ENCODE measurements at places on chromosomes 6 and 20.
A peak's percentile ranks its signal among the peaks of the same experiment; 100 is the strongest.

DNA sequence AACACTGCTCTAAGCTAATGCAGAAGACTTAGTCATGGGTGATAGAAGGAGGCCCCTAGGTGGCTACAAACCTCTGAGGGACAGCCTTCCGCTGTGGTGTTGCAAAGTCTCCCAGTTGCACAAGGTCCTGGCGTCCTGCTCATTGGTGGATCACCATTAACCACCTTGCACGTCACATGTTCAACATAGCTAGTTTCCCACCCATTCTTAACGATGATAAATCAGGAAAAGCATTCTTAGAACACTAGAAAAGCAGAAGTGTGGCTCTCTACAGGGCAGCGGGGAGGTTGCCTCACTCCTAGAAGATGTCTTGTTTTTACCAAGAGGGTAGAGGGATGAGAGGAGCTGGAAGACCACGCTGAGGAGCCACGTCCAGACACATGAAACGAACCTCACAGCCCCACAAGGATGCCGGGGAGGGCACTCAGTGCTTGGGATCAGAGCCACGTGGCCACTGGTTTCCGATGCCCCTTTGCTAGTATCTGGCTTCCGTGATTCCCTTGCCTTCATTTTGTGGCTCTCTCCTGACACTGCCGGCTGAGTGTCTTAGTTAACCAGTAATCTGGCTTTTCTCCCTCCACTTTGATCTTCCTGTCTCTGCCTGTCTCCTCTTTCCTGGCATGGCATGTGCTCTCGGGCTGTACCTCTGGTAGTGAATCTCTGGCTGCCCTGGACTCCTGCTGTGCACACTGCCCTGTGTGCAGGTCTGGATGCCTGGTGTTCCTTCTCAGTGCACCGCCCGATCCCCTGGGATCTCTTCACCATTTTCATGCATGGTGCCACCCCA lies 91.4 kb upstream of the NEDD9 start:
- peaks cover 55% of the 10 kb centered on the region for H3K4me1 ChIP-seq
- peak overlapping the region; percentile 74 for H3K27ac ChIP-seq
- peaks cover 12% of the 10 kb centered on the region for H3K36me3 ChIP-seq
- DNase-seq: no peak
- no peaks in the 10 kb centered on the region for H3K27me3 ChIP-seq
- no peak overlapping the region for H3K4me3 ChIP-seq

DNA sequence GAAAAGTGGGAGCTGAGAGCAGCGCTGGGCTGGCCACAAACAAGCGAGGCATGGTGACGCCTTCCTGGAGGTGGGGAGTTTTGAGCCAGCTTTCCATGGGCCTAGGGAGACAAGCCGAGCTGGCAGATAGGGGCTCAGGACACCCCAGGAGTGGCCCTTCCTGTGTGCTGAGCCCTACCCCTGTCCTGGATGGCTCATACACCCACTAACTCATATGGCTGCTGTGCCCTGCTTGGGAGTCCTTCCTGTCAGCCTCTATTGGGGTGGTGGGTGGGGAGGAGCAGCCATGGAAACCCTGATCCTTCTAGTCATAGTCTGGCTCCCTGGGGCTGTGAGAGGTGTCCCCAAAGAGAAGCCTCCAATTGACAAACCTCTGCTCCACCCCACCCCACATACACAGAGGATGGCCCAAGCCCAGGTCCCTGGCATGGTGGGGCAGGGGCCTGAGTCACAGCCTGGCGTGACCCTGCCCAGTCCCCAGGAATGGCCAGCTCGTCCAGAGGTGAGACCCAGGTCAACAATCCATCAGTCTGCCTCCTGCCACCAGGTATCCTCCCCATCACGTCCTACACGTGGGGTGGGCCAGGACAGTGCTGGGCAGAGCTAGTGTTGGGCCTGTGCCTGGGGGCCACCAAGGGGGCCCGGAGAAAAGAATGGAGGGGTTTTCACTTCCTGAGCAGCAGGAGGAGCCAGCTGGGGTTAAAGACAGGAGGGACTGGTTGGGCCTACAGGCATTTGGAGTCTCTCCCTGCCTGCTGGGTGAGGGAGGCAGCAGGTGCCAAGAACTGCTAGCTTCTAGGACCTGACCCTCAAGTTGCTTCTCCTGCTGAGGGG lies 52.2 kb downstream of the MRPL14 start:
- H3K27ac ChIP-seq: no peak overlapping the region
- peaks cover 52% of the 10 kb centered on the region for H3K27me3 ChIP-seq
- H3K36me3 ChIP-seq: peaks cover 12% of the 10 kb centered on the region
- peaks cover 19% of the 10 kb centered on the region for H3K4me1 ChIP-seq
- DNase-seq: no peak

- H3K27me3 ChIP-seq: peaks cover 11% of the 10 kb centered on the region
- no peak overlapping the region for H3K4me3 ChIP-seq
- H3K27ac ChIP-seq: no peak overlapping the region
- H3K4me1 ChIP-seq: no peaks in the 10 kb centered on the region
- no peaks in the 10 kb centered on the region for H3K36me3 ChIP-seq
- no peak for DNase-seq
These were observed 14.4 kb upstream of the TTPAL start for GRCh38 chr20:44461142-44461802.

DNA sequence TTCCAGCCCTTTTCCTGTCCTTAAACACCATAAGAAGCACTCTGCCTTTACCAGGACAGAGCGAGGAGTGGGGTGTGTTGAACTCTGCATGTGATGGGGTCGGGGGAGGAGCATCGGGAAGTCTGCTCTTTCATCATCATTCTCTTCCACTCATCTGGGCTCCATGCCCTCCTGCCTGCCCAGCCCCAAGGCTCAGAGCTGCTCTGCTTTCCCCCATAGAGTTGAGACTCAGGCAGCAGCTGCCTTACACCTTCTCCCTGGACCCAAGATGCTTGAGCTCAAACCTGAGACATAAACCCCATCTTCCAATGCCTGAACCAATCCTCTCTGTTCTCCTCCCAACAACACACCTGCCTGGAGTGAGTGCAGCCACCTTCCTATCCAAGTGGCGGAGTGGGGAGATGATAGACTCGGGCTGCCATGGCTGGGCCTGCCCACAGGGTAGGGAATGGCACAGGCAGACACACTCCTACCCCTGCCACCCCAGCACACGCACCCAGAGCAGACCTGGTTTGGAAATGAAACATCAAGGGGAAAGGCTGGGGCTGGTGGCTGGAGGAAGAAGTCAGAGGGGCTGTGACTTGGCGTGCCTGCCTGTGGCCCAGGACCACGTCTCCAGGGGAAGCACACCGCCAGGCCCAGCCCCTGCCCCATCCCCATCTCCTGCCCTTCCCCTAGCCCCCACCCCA lies 28.4 kb downstream of the TFEB start:
- no peak for DNase-seq
- H3K36me3 ChIP-seq: peaks cover 10% of the 10 kb centered on the region
- H3K27ac ChIP-seq: peak overlapping the region; percentile 92
- H3K27me3 ChIP-seq: no peaks in the 10 kb centered on the region
- peaks cover 45% of the 10 kb centered on the region for H3K4me1 ChIP-seq
- H3K4me3 ChIP-seq: peak overlapping the region; percentile 60

DNA sequence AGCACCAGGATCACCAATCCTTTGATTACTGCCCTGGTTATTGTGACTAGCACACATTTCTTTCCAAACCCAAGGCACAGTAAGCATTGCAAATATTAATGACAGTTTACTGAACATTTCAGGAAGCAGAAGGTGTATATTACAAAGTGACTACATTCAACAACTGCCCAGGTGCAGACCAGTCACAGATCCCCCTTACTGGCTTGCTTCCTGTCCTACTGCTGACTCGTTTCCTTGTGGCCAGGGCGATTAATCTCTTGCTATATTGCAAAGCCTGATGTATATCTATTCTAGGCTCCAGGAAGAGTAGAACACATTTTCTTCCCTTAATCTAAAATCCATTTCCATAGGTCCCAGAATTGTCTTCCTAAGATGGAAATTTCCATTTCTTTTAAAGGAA lies 77.2 kb upstream of the EPHA7 start:
- no peaks in the 10 kb centered on the region for H3K4me1 ChIP-seq
- H3K36me3 ChIP-seq: no peaks in the 10 kb centered on the region
- H3K27me3 ChIP-seq: no peaks in the 10 kb centered on the region
- H3K4me3 ChIP-seq: no peak overlapping the region
- no peak overlapping the region for H3K27ac ChIP-seq

DNA sequence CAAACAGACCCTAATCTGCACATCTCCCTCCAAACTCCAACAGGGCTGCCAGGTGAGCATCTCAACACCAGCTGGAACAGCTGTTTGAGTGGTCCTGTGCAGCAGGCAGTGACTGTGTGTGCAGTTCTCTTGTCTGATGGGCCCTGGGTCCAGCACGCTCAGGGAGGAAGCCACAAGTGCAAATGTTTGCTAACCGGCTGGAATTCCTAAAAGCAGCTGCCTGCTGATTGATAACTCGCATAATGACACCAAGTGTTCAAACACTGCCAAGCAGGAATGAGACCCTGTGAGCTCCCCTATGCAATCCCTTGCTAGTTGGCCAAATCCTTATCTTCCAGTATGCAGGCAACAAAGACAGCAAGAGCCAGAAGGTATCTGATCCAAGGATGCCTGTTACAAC lies 650.6 kb downstream of the CBLN4 start:
- H3K36me3 ChIP-seq: no peaks in the 10 kb centered on the region
- no peak overlapping the region for H3K4me3 ChIP-seq
- no peaks in the 10 kb centered on the region for H3K4me1 ChIP-seq
- DNase-seq: no peak
- no peak overlapping the region for H3K27ac ChIP-seq
- no peaks in the 10 kb centered on the region for H3K27me3 ChIP-seq

GRCh38 chr20:19688031-19688806 lies 69.8 kb upstream of the RIN2 start:
- no peak overlapping the region for H3K27ac ChIP-seq
- H3K4me3 ChIP-seq: no peak overlapping the region
- DNase-seq: no peak
- H3K36me3 ChIP-seq: no peaks in the 10 kb centered on the region
- H3K4me1 ChIP-seq: no peaks in the 10 kb centered on the region
- peaks cover 20% of the 10 kb centered on the region for H3K27me3 ChIP-seq

GRCh38 chr6:47741807-47742206 lies 40.0 kb upstream of the OPN5 start:
- no peaks in the 10 kb centered on the region for H3K36me3 ChIP-seq
- no peaks in the 10 kb centered on the region for H3K27me3 ChIP-seq
- DNase-seq: no peak
- H3K27ac ChIP-seq: no peak overlapping the region
- no peak overlapping the region for H3K4me3 ChIP-seq

DNA sequence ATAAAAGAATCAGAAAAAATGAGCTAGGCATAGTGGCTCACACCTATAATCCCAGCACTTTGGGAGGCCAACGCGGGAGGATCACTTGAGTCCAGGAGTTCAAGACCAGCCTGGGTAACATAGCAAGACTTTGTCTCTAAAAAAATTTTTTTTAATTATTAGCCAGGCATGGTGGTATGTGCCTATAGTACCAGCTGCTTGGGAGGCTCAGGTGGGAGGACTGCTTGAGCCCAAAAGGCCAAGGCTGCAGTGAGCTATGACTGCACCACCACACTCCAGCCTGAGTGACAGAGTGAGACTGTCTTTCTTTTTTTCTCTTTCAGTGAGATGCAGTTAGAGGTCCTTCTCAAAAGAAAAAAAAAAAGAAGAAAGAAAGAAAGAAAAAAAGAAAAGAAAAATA lies 8.5 kb upstream of the SNRPC start:
- no peaks in the 10 kb centered on the region for H3K27me3 ChIP-seq
- H3K4me1 ChIP-seq: no peaks in the 10 kb centered on the region
- no peak for DNase-seq
- H3K4me3 ChIP-seq: no peak overlapping the region
- H3K27ac ChIP-seq: no peak overlapping the region
- H3K36me3 ChIP-seq: peaks cover 3% of the 10 kb centered on the region

All from effector memory CD8-positive, alpha-beta T cell (primary cell).